ENCODE measurements at places on chromosomes 5 and 9.

DNA sequence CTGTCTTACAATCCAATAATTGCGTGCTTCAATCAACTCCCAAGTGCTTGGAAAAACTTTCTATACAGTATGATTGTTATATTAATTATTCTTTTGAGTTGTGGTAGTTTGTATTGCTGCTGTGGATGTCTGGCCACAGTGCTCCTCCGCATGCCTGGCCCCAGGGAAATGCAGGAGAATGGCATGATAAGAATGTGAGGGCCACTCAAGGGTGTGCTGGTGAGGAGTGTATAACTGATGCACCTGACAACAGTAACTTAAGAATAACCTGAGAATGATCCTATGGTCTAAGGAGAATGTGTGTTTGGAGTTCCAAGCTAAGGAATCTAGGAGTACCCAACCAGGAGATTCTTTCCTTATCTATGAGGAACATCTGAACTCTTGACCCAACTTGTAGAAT lies 152.9 kb upstream of the APC start:
- no peak for DNase-seq

GRCh38 chr5:110063640-110064602 lies 374.2 kb downstream of the MAN2A1 start:
- DNase-seq = no peak

DNA sequence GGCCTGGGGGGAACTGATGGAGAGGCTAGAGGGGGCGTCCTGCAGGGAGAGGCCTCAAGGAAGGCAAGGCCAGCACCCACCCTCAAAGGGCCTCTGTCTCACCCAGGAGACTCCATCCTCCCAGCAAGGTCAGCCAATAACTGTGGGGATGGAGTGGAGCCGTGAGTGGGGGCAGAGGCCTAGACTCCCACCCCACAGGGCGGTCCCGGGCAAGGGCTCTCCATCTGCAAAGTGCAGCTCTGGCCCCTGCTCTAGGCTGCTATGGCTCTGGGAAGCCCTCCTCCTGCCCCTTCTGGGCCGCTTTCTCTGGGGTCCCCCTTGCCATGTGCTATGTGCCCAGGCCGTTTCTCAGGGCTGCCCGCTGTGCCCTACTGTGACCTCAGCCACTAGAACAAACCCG lies 14.0 kb downstream of the FPGS start:
- no peak for DNase-seq

DNA sequence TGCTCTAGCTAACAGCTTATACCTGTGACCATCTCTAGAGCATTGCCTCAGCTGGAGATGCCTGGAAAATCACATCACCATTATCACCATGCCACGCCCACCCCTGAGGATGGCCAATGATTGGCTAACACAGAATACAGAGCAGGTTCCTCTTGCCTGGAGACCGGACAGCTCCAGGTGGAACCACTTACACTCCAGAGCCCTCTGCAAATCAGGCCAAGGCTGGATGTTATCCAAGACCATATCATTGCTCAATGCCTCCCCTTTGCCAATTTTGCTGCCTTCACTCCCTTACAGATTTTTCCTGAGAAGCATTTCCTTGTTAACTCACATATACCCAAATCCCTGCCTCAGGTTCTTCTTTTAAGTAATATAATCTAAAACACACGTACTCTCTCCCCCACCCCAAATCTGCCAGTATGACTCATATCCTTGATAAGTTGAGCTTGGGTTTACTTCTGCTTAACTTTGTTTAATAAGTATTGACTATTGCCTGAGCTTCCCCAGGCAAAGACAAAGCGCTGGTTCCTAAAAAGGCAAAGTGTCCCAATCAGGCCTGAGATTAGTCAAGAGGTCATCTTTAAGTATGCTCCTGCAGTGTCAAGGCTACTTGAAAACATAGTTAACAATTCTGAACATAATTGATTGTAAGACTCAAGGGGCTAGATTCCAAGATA lies 309.6 kb downstream of the EPB41L4A start:
- peak; percentile 85 for DNase-seq

DNA sequence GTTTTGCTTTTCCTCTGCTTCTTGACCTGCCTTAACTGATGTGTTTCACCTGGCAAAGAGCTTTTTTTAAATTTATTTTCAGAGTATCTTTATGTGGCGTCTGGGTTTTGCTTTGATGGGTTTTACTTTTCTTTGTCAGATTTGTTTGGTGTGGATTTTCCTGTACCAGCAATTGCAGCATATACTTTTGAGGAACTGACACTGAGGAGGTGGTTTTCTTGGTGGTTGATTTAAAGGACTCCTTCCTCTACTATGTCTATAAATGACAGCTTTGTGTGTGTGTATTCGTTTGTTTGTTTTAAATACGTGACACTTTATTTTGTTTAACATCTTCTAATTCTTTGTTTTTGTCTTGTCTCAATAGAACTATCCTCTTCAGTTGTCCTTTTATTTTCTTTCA lies 1071.9 kb upstream of the ARRDC3 start:
- no peak for DNase-seq

GRCh38 chr5:154374264-154374663 lies 71.5 kb upstream of the SAP30L start:
- no peak for DNase-seq

DNA sequence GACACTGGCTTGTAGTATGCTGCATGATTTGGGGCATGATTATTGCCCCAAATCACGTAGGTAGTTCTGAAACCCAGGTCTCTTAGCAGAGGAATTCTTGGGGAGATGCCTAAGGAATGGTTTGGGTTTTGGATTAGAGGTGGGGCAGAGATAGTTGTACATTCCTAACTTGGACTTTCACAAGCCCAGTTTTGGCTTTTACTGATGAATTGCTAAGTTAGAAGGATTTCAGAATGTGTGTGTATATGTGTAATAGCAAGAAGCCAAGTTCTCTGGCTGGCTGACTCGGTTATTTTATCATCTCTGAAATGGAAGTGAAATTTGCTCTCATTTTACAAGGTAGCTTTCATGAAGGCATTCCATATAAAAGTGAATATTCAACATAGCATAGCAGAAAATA lies 23.8 kb upstream of the ZNF131 start:
- DNase-seq = no peak

GRCh38 chr5:119515192-119515591 lies 62.9 kb downstream of the HSD17B4 start:
- no peak for DNase-seq

GRCh38 chr9:90300611-90301276 lies 341.9 kb downstream of the DIRAS2 start:
- no peak for DNase-seq

GRCh38 chr9:94783928-94784327 lies 57.4 kb downstream of the AOPEP start:
- no peak for DNase-seq

GRCh38 chr5:172988276-172988675 lies 4.7 kb downstream of the ATP6V0E1 start:
- peak; percentile 15 for DNase-seq

DNA sequence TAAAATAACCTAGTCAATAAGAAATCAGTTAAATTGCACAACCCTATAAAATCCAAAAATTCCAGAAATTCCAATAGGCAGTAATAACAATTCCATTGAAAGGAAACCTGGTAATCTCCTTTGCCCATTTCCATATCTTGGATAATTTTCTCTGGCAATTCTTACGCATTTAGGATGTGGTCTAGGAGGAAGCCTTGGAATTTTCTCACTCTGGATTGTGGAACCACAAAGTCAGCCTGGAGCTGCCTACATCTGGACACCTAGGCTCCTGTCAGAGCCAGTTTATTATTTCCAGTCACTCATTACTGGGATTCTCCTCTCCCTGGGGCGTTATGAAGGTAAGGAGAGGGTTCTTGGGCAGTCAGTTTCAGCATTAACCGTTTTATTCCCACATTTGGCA lies 40.3 kb upstream of the GNE start:
- no peak for DNase-seq

DNA sequence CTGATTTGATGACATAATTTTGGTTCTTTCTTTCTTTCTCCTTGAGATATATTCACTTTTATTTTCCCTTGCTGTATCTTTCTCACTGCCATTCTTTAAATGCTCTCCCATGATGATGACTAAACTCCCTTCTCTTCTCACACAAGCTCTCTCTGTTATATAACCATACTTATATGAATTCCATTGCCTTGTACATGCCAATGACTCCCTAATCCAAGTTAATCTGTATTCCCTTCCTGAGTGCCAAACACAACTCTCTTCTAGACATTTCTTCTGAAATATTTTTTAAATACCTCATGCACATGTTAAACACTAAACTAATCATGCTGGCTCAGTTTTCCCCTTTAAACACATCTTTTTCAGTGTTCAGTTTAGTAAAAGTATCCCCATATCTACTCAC lies 62.2 kb upstream of the ST8SIA4 start:
- no peak for DNase-seq

DNA sequence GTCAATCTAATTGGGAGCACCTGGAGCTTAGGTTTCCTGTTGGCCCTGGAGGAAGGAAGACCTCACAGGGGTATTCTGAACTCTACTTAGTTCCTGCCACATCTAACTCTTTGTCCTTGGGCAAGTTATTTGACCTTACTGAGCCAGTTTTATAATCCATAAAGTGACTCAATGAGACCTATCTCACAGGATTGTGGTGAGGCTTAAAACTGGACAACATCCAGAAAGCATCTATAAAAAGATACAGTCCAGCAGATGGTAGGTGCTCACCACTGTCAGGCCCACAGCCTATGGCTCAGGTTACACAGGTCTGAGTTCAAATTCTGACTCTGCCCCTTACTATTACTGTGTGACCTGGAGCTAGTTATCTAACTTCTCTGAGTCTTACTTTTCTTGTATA lies 23.3 kb downstream of the KCNV2 start:
- DNase-seq = no peak

GRCh38 chr9:117073539-117074341 lies 341.1 kb downstream of the ASTN2 start:
- DNase-seq = no peak

- DNase-seq = peak; percentile 14
Observed at GRCh38 chr5:181087309-181087708, 43.7 kb downstream of the OR2V1 start.

DNA sequence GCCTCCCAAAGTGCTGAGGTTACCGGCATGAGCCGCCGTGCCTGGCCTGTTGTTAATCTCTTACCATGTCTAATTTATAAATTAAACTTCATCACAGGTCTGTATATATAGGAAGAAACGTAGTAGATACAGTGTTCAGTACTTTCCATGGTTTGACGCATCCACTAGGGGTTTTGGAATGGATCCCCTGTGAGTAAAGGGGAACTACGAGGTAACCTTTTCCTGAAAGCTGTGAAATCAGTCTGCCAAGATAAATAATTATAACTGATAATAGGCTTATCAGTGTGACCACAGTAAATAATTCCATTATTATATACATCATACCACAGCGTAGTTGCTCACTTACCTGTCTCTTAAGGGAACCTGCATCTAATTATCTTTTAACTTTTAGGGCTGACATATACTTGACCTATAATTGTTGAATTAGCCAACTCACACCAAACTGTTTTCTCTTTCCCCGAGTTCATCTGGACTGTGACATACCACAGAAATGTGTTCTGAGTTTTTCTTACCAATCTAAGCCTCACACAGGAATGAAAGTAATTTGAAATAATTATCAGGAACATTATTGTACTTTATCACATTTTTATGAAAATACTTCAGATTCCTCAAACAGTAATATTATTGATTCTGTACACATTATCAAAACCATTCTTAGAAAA lies 42.9 kb downstream of the DAPK1 start:
- DNase-seq = no peak

DNA sequence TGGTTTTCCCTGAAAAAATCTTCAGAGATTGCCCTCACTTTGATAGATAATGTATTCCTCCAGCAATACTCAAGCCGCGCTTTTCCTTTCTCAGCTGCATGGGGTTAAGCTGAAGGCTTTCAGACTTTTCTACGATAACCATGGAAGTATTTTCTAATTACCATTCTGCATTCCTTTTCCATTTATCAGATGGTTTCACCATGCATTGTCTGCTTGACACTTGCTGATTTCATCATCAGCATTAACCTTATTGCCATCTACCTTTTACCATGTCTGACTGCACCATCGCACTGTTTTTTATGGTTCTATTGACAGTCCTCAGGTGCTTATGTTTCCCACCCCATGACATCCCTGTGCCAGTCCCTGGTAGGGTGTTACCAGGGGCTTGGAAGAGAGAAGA lies 91.6 kb downstream of the DMAC1 start:
- no peak for DNase-seq

DNA sequence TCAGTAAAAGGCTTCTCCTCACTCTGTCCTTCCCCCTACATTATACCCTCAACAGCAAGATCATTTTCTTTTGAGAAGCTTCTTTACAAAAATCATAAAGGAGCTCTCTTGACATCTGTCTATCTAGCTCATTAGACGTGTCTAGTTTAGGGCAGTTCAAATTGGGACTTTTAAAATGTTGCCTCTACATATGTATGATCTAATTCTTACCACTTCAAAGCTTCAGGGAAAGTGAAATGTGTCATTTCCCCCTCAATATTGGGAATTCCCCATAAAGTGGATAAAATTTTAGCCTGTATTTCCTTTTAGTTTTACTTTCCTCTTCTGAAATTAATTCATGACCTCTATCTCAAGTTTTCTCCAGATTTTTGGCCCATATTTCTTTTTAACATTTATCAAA lies 323.7 kb downstream of the ARRDC3 start:
- DNase-seq = peak; percentile 95

- DNase-seq = no peak
Observed at GRCh38 chr5:35203403-35203802, 26.9 kb downstream of the PRLR start.

DNA sequence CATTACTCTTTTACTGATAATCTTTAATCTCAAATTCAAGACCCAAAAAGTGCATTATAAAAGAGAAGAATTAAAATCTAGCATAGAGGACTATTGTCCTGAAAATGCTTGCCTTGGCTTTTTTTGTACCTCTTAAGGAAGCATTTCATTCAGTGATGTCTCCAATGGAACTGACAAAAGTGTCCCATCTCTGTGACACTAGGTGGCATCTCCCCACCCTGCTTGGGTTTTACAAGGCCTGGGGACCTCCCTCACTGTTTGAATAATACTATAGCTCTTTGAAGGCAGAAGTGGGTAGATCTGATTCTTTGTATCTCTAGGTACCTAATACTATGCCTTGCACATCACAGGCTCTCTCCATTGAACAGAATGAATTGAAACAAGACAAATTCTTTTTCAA lies 180.6 kb downstream of the EPB41L4A start:
- DNase-seq = no peak

GRCh38 chr9:9389904-9390303 lies 1222.9 kb downstream of the PTPRD start:
- no peak for DNase-seq

DNA sequence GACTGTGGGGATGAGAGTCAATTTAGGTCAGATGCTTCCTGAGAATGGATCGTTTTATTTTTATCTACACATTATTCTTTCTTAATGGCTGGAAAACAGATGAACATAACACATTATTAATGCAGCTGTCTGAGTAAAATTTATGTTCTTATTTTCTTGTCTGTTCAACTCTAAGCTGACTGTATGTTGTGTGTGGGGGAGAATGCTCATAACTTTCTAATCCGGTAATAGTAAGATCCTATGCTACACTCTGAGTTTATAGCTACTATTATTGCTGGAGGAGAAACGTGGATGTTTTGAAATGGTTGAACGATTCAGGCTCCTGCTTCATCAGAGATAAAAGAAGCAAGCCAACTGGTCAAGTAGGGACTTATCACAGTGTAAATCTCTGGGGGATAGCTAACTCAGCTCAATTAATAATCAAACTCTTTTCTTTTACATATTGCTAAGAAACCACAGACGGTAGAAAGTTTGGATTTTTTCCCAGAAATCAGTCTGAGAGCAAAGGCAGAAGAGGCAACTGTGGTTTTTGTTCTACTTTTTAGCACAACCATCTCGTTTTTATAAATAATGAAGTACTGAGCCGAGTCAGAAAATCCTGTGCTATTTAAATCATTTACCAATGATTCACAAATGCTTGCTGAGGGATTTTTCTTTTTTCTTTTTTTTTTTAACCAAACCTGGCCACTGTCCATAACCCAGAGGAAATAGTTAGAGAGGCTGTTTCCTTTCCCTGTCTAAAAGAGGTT lies 265.0 kb upstream of the FAM174A start:
- no peak for DNase-seq

All from inflammatory macrophage treated with lipopolysaccharide for 4 hours (primary cell).